Skin of body (tissue), 3 donors: ENCODE measurements at places on chromosomes 2 and 18. TPM values are rescaled to one million over a fixed set of nuclear protein-coding genes. Genes with fewer than 3 reads are reported as not detected.

Gene HOXD12
- total RNA-seq, result not detected

GRCh38 chr2:111050701-111051376 lies 69.9 kb upstream of the BCL2L11 start:
- no peak for DNase-seq

Gene RNU2-63P
- not detected for total RNA-seq

DNA sequence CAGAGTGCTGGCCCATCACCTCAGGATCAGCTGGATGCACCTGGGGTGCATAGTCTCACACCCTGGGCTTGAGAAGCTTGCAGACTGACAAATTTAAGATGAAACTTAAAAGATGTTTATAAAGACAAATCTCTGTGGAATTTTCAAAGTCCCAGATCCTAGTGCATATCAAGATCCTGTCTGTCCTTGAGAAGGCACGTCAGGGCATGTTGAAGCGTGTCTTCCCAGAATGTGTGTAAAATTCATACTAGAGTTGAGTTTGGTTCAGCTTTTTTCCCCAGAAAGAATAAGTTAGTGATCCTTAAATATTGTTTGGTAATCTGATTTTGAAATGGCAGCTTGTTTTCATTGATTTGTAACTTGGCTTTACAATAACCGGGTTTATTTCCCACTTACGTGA lies 27.5 kb downstream of the INSIG2 start:
- DNase-seq, result no peak

Gene SH3RF3
- 3.8 TPM for total RNA-seq

Gene PSTPIP2
- 7.9 TPM for total RNA-seq

Gene ALPP
- total RNA-seq, result not detected

GRCh38 chr2:222651718-222652418 lies 4.0 kb downstream of the FARSB start:
- DNase-seq, result peak; percentile 66

Gene LRP1B
- 1.7 TPM for total RNA-seq

DNA sequence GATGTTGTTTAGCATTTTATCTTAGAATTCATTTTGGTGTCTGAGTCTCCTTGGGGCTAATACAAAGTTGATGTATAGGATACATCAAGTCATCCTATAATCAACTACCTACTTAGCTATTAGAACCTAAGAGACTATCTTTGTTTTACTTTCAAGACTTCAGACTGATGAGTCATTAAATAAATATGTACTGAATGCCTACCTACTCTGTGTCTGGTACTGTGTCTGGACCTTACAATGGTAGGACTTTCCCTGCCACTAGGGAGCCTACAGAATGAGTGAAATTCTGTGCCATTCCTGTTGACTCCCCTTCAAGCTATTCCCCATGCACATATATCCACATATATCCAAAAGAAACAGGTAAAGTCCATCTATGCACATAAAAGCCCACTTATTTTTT lies 114.5 kb downstream of the ERBB4 start:
- no peak for DNase-seq

- no peak for DNase-seq
These were observed 41.3 kb downstream of the BCL2L11 start for GRCh38 chr2:111161971-111162370.

DNA sequence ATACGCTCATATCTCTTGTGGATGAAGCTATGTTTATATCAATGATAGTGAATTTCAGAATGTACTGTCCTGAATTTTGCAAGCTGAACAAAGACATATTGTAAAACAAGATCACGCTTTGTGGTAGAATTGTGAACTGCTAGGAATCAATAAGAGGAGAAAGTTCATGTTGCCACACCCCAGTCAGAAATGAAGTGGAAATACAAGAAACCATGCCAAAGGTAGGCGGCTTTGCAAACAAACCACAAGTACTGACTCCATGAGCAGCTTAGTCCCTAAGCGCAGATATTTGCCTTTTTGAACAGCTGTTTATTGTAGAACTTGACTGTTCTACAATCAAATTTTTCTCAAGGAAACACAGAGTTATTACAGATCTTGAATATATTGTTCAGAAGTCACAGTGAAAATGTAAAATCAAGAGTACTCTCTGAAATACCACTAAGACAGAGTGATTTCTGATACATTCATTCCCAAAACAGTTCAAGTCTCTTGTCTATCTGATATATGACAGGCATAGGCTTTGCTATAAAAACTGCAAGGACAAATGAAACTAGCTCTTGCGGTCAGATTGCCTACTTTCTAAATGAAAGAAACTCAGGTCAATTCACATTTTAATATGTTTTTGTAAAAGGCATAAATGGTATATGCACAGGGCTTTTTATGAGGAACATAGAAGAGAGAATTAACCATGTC lies 120.9 kb upstream of the CDH19 start:
- no peak for DNase-seq

- peak; percentile 56 for DNase-seq
These were observed 169.4 kb downstream of the NBAS start for GRCh38 chr2:15391751-15392150.

GRCh38 chr18:48790226-48790863 lies 160.4 kb downstream of the SMAD7 start:
- no peak for DNase-seq

DNA sequence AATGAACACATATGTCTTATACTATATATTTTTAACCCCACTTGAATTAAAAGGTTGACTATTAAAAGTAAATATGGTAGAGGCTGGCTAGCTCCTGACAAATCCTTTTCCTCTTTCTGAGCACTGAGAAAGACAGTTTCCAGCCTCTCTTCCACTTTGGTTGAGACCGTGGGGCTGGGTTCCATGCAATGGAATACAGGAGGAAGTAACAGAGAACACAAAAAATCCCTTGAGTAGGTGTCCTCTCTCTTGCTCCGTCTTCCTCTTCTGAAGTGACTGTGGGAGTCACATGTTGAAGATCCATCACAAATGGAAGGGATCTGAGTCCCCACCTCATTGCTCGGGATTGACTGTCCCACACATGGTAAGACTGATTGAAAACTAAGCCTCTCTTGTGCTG lies 36.6 kb upstream of the SIGLEC15 start:
- no peak for DNase-seq

DNA sequence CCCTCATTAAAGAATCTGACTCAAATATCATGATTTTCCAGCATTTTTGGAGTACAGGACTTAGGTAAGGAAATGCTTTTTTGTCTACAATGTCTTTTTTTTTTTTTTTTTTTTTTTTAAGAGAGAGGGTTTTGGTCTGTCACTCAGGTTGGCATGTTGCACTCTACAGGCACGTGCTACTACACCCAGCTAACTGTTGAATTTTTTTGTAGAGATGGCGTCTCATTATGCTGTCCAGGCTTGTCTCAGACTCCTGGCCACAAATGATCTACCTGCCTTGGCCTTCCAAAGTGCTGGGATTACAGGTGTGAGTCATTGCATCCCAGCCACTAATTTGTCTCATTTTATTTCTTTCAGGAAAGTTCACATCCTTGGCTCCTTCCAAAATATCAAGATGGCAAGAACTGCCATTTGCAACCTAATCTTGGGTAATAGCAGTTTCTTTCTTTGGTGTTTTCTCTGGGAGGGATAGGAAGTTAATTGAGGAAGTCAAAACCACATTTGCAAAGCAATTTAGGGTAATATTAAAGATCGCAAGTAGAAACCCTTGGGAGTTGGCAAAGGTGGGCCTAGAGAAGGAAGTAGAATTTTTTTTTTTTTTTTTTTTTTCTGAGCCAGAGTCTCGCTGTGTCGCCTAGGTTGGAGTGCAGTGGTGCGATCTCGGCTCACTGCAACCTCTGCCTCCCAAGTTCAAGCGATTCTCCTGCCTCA lies 15.5 kb downstream of the PNO1 start:
- DNase-seq, result no peak

- no peak for DNase-seq
These were observed 362.9 kb downstream of the ZEB2 start for GRCh38 chr2:144156736-144157640.

Gene LHCGR
- total RNA-seq, result 1.5 TPM

Gene RAX
- total RNA-seq, result 0.39 TPM

DNA sequence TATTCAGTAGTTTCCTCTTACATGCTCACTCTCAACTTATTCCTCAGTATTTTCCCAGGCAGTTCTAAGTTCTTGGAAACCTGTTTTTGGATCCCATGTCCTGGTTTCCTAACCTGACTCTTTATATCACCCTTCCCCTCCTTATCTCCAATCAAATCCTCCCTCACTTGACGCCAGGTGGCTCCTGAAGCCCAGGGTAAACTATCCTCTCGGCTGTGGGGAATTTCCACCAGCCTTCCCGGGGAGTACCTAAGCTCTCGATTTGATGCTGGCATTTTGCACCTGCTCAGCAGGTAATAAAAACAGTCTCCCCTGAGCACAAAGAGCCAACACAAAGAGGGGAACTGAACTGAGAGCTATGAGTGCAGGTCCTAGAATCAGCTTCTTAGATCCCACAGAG lies 538.0 kb downstream of the SLC4A3 start:
- DNase-seq, result no peak

- no peak for DNase-seq
These were observed 61.1 kb downstream of the MDH1 start for GRCh38 chr2:63649829-63650228.

DNA sequence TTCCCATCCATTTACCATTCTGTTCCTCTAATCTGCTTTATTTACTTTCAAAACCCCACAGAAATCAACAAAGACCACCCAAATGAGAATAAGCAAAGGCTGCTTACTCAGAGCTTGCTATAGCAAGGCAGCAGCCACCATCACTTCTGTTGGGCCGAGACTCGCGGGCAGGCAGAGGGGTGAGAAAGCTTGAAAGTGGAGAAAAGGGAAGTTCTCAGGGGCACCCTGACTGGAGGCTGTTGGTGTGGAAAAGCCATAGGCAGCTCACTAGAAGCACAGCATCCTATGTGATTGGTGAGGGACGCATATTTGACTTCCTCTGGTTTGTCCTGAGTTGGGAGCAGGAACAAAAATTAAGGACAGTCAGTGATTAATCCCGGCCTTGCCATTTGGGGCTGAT lies 269.7 kb upstream of the THSD7B start:
- no peak for DNase-seq

GRCh38 chr2:168889635-168890005 lies 610 bp downstream of the SPC25 start:
- DNase-seq, result no peak

DNA sequence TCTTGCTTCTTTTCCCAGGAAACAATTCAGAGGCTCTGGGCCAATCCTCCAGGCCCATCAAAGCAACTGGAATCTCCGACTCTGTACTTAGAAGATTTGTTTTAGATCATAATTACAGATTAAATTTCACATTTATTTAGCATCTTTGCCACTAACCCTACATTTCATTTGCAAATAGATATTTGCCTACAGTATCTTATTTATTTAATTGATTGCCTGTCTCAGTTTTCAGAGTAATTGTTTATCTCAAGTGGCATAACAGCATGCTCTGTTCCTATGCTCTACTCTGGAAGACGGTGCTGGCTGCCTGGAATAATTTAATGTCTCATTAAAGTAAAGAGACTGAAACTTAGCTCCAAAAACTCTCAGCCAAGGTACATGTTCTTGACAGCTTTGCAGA lies 213.4 kb downstream of the HNMT start:
- DNase-seq, result no peak

Gene HOXD13
- not detected for total RNA-seq

DNA sequence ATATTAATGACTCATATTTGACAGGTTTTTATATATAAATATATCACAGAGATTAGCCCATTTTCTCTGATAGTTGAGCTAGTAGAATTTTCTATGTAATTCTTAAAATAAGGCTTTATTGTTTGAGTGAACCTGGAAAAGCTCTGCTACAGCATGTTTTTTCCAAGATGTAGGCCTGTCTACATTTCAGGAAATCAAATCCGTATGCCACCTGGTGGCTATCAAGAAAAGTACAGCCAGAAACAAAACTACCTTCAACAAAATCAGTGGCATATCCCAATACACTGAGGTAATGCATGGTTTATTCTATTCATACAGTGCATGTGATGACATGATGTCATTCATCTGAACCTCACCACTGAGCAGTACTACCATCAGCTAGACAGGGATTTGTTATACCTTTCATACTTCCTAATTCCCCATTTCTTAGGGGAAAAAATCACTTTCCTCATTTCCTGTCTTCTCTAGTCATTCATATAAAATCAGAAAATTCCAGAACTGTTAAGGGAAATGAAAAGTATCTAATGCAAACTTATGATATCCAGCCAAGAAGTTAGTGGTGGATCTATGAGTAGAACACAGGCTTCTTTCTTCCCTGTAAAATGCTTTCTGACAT lies 310.4 kb upstream of the SYT4 start:
- peak; percentile 18 for DNase-seq

- DNase-seq, result no peak
These were observed 109.4 kb downstream of the NRXN1 start for GRCh38 chr2:50922506-50922905.

DNA sequence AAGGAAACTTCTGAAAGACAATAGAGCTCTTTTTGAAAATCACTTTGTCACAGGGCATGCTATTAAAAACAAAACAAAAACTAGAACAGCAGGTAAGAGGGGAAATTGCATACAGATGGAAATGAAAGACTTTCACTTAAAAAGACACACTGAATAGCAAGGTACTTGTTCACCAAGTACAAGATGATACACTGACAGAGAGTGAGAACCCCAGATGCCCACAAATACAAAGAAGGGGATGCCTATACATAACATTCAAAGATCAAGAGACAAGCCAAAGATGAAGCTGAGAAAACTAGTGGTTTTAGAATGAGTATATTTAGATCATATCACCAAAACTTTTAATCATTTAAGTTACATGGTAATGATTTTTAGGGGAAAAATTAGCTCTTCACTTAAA lies 60.7 kb downstream of the ASXL2 start:
- no peak for DNase-seq

DNA sequence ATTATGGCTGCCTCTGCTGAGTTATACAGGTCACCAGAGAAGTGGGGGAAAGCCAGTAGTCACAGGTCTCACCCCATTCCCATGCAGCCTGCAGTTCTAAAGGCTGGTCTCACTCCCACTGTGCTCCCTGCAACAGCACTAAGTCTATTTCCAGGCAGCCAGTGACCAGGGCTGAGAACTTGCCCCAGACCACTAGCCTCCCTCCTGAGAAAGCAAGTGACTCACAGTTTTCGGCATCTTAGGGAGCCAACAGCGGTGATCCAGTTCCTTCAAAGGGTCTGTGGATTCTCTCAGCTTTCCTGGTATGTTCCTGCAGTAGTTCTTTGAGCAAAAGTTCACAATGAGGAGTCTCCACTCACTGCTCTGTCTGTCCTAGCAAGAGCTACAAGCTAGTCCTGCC lies 329.6 kb upstream of the MAP2 start:
- no peak for DNase-seq

- no peak for DNase-seq
These were observed 7.5 kb downstream of the RALBP1 start for GRCh38 chr18:9482790-9483189.

Gene MYO7B
- 0.49 TPM for total RNA-seq

Gene ZAP70
- 1.4 TPM for total RNA-seq

- no peak for DNase-seq
These were observed 129.7 kb upstream of the MYCN start for GRCh38 chr2:15810477-15811150.

- DNase-seq, result no peak
These were observed 47.5 kb downstream of the GALNT3 start for GRCh38 chr2:165746501-165746900.

Gene PFN4
- 0.49 TPM for total RNA-seq

DNA sequence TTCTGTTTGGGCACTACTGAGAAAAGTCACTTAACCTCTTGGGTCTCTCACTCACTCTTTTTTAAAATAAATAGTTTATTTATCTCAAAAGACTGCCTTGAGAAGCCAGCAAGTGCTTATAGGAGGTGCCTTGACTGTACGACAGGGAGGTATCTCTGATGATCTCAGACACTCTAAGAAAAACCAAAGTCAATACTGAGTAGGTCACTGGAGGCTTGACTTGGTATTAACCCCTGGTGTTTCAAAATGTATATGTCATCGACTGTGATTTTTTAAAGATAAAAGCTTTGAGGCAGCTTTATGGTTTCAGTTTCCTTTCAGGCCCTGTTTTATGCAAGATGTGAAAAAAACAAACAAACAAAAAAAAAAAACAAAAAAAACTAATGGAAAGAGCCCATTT lies 33.7 kb downstream of the MREG start:
- no peak for DNase-seq
